ENCODE measurements at places on chromosomes 12 and 14.
A peak's percentile ranks its signal among the peaks of the same experiment; 100 is the strongest.

DNA sequence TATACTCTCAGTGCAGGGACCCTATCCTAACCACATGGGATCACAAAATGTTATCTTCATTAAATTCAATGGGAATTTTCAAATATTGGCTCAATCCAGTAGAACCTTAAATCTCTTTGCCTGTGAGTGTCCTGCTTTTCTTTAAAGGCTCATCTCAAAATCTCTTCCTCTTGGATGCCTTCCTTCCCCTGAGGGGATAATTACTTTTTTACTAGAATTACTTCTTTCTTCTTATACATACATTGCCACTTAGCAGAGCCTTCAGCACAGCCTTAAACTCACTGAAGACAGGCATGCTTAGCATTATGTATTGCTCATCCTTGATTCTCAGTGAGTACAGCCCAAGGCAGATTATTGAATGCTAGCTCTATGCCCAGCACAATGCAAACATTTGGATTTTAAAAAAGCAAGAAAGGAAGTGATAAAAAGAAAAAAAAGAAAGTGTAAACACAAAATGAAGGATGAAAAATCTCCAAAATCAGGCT, 1918.0 kb upstream of the FLRT2 start:
- DNase-seq: no peak

GRCh38 chr12:30646821-30647220, 48.8 kb downstream of the IPO8 start:
- DNase-seq: no peak

DNA sequence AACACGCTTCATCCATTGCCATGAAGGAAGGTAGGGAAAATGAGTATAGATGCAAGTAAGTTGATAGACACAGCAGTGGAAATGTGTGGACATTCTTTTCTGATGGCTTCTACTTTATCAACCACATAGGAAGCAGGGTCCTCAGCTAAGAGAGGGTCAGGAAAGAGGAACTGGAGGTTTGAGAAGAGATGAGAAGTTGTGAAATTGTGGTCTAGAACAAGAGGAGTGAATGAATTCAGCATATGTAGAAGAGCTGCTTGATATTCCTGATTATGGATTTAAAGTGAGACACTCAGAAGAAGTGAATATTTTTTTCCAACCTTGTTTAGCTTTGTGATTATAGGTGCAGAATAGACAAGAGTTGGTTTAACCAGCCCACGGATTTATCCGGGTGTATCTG, 128.5 kb downstream of the SLC15A5 start:
- no peak for DNase-seq

- DNase-seq: no peak
These were observed 123.7 kb downstream of the IGF1 start for GRCh38 chr12:102356690-102357089.

DNA sequence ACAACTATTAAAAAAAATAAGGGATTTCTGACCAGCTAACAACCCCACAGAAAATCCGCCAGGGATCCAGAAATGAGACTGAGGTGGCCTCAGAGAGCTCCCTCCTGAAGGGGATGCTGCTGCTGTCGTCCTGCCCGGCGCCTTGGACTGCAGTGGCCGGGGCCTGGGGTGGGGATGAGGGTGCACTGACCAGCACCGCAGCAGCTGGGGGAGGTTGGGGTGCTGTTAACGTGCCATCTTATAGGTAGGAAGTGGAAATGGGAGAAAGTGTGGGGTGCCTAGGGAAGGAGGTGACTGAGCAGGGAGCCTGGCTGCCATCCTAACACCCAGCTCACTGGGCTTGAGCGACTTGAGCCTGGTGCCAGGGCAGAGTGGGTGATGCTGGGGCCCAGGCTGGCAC, 32.0 kb downstream of the DDX11 start:
- no peak for DNase-seq

DNA sequence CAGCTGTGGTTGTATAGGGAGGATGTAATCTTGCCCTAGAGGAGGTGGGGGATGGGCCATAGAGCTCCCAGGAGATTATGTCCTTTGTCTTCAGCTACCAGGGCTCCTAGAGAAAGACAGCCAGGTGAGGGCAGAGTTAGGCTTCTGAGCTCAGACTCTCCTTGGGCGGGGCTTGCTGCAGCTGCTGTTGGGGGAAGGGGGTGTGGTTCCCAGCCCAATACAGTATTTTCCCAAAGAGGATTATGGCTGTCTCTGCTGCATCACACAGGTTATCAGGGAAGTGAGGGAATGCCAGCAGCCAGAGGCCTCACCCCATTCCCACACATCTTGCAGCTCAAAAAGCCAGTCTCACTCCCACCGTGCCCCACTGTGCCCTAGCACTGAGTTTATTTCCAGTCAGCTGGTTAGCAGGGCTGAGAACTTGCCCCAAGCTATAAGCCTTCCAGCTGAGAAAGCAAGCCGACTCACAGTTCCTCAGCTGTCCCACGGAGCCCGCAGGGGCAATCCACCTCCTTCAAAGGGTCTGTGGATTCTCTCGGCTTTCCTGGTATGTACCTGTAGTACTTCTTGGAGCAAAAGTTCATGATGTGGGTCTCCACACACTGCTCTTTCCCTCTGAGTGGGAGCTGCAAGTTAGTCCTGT, 217.3 kb upstream of the CPNE8 start:
- DNase-seq: no peak

- no peak for DNase-seq
These were observed 301.8 kb upstream of the TMPO start for GRCh38 chr12:98213556-98213955.

GRCh38 chr14:39266525-39266870, 32.8 kb downstream of the MIA2 start:
- DNase-seq: no peak

DNA sequence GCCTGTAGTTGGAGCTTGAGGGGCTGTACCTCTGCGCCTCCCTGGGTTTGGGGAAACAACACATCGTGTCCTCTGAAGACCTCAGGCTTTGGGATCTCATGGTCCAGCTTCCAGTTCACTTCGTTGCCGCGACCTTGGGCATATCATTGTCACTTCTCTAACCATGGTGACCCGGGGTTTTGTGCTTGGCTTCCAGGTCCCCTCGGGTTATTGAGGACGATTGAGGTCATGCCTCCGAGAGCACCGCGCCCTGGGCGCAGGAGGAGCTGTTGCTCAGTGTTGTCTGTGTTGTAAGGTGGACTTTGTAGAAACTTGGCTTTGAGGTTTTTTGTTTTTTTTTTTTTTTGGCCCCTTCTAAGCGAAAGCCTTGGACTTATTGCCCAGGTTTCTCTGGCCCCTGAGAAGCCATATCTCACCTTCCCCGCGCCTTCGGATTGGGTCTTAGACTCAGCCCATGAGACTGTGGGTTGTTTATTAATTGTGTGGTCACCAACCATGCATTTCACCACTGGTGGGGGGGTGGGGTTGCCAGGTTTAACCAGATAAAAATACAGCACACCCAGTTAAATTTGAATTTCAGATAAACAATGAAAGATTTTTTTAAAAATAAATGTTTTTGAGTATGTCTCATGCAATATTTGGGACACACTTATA, 2.6 kb downstream of the BCL7A start:
- DNase-seq: no peak

- DNase-seq: no peak
These were observed 28.6 kb downstream of the CALM1 start for GRCh38 chr14:90425373-90425879.

GRCh38 chr14:95562892-95563685, 28.2 kb downstream of the GLRX5 start:
- DNase-seq: no peak

- DNase-seq: no peak
These were observed 782 bp upstream of the PIWIL1 start for GRCh38 chr12:130336723-130337487.

DNA sequence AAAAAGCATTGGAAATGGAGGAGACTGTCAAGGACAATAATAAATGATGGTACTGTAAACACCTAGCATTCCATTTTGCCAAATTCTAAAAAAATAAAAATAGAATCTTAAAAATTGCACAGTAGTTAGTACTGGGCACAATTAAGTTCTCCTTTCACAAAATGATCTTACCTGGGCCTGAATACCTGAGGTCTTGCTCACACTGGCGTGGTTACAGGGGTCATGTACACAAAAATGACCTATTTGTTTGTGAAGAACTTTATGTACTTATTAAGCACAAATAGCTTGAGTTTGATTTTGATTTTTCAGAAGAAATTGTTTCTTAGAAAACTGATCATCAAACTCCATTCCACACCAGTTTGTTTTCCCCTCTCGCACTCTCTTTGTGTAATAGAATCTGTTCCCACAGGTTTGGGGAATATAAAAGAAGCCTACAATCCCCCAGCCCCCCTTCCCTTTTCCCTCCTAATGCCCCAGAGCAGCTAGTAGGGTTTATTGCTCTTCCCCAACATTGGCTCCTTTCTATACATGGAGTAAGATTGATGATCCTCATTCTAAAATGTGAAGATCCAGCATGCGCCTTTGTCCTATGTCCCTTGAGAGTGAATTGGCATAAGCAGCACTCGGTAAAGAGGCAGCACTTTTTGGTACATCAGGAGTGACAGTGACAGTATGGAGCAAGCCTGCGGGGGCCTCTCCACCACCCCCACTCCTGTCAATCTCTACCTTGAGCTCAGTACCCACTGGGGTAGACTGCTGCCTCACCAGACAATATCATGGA, 204.3 kb downstream of the ASCL1 start:
- no peak for DNase-seq

GRCh38 chr14:41289025-41289424, 317.7 kb upstream of the LRFN5 start:
- no peak for DNase-seq

DNA sequence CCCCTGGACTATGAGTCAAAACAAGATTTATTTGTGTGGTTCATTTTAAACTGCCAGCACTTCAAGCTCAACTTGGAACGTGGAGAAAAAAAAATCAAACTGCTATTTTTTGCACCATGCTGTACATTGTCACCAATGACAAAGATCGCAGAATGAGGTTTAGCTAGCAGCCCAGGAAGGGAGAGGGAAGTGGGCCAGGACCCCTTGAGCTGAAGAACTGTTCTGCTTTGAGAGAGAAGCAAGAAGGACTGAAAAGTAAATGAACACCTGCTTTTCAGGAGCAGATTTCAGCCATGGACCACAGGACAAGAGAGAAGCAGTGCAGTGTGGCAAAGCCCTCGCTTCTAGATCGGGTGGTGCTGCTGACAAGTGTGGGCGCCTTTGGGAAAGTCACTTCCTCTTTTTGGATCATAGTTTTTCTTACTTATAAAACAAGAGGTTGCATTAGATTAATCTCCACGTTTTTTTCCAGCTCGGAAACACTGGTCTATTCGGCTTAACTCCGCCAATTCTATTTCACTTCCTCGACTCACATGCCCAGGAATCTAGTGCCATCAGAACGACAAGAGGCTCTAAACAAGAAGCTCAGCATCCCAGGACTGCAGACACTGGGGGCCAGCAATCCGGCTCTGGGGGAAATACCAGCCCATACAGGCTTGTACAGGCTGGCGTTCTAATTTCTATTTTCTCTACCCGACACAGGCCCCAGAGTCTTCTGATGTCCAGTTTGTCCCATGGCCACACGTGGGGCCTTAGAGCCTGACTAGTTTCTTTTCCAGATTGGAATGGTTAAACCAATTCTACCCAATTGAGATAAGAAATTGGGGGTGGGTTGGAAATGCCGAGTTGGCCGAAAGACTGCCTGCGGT, 129.9 kb downstream of the CRACR2A start:
- no peak for DNase-seq

GRCh38 chr12:75756771-75757170, 245.4 kb upstream of the KRR1 start:
- no peak for DNase-seq

DNA sequence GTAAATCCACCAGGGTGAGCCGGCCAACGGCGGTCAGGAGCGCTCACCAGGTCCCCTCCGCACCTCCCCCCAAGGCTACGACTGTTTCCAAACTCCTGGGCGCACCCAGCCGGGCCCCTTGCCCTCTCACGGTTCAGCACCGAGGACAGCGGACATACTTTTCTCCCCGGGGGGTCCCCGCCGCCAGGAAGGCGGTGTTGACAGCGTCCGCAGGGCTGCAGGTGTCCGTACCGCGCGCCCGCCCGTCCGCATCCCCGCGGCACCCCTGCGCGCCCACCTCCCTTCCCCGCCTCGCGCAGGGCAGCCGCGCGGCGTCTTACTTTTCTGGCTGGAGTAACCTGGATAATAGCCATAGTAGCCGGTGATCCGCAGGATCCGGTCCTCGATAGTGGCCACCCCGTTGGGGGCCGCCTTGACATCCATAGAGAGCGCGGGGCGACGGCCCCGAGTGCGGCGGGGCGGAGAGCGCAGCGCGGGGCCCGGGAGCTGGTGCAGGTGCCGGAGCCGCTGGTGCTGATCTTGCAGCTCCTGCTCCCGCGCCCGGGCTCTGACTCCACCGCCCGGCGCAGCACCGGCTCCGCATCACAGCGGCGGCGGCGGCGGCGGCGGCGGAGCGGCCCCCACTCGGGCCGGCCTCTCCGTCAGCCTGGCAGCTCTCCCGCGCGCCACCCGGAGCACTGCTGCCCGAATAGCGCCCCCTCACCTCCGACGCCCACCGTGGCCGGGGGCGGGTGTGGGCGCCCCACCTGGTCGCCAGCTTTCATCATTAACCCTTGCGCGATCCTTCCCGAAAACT, at the start of gene SLC35F4:
TSS of gene SLC35F4 (minus strand) at position 690 of the 796 bp plus-strand sequence.
- DNase-seq: peak; percentile 55

- DNase-seq: no peak
These were observed 53.7 kb upstream of the PELI2 start for GRCh38 chr14:56064513-56064912.

- no peak for DNase-seq
These were observed 991.6 kb downstream of the BCL11B start for GRCh38 chr14:98280436-98280835.

DNA sequence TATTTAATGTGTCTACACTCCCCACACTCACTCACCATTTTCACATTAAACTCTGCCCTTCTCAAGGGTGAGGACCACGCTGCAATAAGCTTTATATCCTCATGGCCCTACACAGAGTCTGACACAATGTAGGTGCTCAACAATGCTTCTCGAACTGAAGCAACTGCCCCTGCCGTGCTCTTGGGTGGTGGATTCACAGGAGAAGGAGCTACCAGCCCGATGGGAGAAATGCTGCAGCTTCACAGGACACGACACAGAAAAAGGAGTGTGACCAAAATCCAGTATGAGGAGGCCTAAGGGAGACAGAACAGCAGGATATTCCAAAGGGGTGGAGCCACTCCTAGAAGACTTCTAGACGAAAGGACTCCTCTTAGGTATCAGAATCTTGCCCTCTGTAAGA, 6.5 kb upstream of the KRT3 start:
- no peak for DNase-seq

DNA sequence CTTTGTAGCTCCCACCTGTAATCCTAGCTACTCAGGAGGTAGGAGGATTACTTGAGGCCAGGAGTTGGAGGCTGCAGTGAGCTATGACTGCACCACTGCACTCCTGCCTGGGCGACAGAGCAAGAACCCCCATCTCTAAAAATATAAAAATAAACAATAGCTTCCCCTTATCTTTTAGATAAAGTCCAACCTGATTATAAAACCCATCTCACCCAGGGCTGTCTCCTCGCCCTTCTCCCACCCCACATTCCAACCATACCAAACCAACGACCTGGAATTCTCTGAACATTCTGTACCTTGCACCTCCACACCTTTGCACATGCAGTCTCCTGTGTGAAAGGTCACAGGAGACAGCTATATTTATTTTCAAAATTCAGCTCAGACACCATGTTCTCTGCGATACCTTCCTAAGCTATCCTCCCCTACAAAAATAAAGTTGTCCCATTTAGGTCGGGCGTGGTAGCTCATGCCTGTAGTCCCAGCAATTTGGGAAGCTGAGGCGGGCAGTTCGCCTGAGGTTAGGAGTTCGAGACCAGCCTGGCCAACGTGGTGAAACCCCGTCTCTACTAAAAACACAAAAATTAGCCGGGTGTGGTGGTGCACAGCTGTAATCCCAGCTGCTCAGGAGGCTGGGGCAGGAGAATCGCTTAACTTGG, 7.7 kb downstream of the SLC7A7 start:
- no peak for DNase-seq
